ENCODE measurements at places on chromosomes 2 and 18. TPM values are rescaled to one million over a fixed set of nuclear protein-coding genes. Genes with fewer than 3 reads are reported as not detected.

Gene TSPYL6
- not detected for total RNA-seq

Gene TCF7L1
- total RNA-seq, result 1.9 TPM

Gene SLC30A3
- total RNA-seq, result not detected

Gene BCL2
- total RNA-seq, result 2.4 TPM

Gene MFF
- 63.4 TPM for total RNA-seq

Gene PTPRN
- 0.13 TPM for total RNA-seq
